Smooth muscle cell of the coronary artery (primary cell): ENCODE measurements at places on chromosomes 7 and 10. TPM values are rescaled to one million over a fixed set of nuclear protein-coding genes. Genes with fewer than 3 reads are reported as not detected.

The CUZD1 gene
- total RNA-seq, result 0.30 and 0.47 TPM in 2 replicates

The TAS2R41 gene
- not detected in 2 replicates for total RNA-seq

The DAGLB gene
- 16.5 and 18.3 TPM in 2 replicates for total RNA-seq

The NOS3 gene
- total RNA-seq, result 0.53 and 1.3 TPM in 2 replicates

The KIF20B gene
- 0.82 and 4.2 TPM in 2 replicates for total RNA-seq

The LIPK gene
- total RNA-seq, result not detected in 2 replicates

The OR2A42 gene
- total RNA-seq, result under 0.01 TPM in 1 of 2 replicates, not detected in the other

The TSPAN33 gene
- total RNA-seq, result 0.12 and 1.8 TPM in 2 replicates

The CSGALNACT2 gene
- total RNA-seq, result 16.8 and 17.8 TPM in 2 replicates

The WDFY4 gene
- total RNA-seq, result not detected in 2 replicates

The FEZF1 gene
- not detected in 2 replicates for total RNA-seq

The FRAT1 gene
- 0.83 and 1.1 TPM in 2 replicates for total RNA-seq

The GRID1 gene
- under 0.01 TPM in 1 of 2 replicates, not detected in the other for total RNA-seq

The ADARB2 gene
- not detected in 2 replicates for total RNA-seq

The CFTR gene
- not detected in 2 replicates for total RNA-seq

The FFAR4 gene
- total RNA-seq, result not detected in 2 replicates

The C10orf90 gene
- 0.23 TPM in 1 of 2 replicates, not detected in the other for total RNA-seq

The AKR1C8 gene
- not detected in 2 replicates for total RNA-seq

The LLCFC1 gene
- not detected in 2 replicates for total RNA-seq

The FZD8 gene
- 5.6 and 34.9 TPM in 2 replicates for total RNA-seq

The ANKIB1 gene
- 52.1 and 54.3 TPM in 2 replicates for total RNA-seq

The TNS3 gene
- total RNA-seq, result 9.4 and 78.4 TPM in 2 replicates

The NEUROG3 gene
- total RNA-seq, result not detected in 2 replicates

The GPR85 gene
- total RNA-seq, result 0.12 and 0.60 TPM in 2 replicates

The AASS gene
- 23.1 and 34.9 TPM in 2 replicates for total RNA-seq

The MBLAC1 gene
- total RNA-seq, result 1.4 and 2.2 TPM in 2 replicates

The ING3 gene
- total RNA-seq, result 5.5 and 8.5 TPM in 2 replicates

The ASAH2B gene
- 1.2 and 4.0 TPM in 2 replicates for total RNA-seq

The POLR3A gene
- 14.5 and 17.3 TPM in 2 replicates for total RNA-seq

The NSMCE4A gene
- 4.6 and 16.7 TPM in 2 replicates for total RNA-seq

The RNLS gene
- total RNA-seq, result 6.7 and 13.1 TPM in 2 replicates

The ADAM12 gene
- total RNA-seq, result 20.8 and 56.4 TPM in 2 replicates

The GSAP gene
- 1.4 and 3.2 TPM in 2 replicates for total RNA-seq

The MMD2 gene
- total RNA-seq, result not detected in 2 replicates

The OR2A5 gene
- not detected in 2 replicates for total RNA-seq

The TMEM130 gene
- total RNA-seq, result 0.12 and 0.23 TPM in 2 replicates

The DLG5 gene
- total RNA-seq, result 22.2 and 52.4 TPM in 2 replicates

The MEOX2 gene
- total RNA-seq, result under 0.01 and 1.5 TPM in 2 replicates

The CFAP58 gene
- 0.47 and 0.75 TPM in 2 replicates for total RNA-seq

The ZNF804B gene
- not detected in 2 replicates for total RNA-seq

The EIF4EBP2 gene
- 13.0 and 14.7 TPM in 2 replicates for total RNA-seq

The CDHR3 gene
- 1.4 and 12.8 TPM in 2 replicates for total RNA-seq

The CALCR gene
- total RNA-seq, result not detected in 2 replicates

The CALML3 gene
- total RNA-seq, result not detected in 2 replicates

The GIMAP1 gene
- total RNA-seq, result not detected in 2 replicates

The SYCE1 gene
- 0.90 TPM in 1 of 2 replicates, not detected in the other for total RNA-seq

The LHFPL3 gene
- total RNA-seq, result not detected in 2 replicates

The TMEM273 gene
- 0.47 TPM in 1 of 2 replicates, not detected in the other for total RNA-seq

The TRIM50 gene
- total RNA-seq, result not detected in 2 replicates

The APBB1IP gene
- 5.9 TPM in 1 of 2 replicates, not detected in the other for total RNA-seq
